Testis (tissue), 5 donors: ENCODE measurements at places on chromosomes 3 and 15.

DNA sequence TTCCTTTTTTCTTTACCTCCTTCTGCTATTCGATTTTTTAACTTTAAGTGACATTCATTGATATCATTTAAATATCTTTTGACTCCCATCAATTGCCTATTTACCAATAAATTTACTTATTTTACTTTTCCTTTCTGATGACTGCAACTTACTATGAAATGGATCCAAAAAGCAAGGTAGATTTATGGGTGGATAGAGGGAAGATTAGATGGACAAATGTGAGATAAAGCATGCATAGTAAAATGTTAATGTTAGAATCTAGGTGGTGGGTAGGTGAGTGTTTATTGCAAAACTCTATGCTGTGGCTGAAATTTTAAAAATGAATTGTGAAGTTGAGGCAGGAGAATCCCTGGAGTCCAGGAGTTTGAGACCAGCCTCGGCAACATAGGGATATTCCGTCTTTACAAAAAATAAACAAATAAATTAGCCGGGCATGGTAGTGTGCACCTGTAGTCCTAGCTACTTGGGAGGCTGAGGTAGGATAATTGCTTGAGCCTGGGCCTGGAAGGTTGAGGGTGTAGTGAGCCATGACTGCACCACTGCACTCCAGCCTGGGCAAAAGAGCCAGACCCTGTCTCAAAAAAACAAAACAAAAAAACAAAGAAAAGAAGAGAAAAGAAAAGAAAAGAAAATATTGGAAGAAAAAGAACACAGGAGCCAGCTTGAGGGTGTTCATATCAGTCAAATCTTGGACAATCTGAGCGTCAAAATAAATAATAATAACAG, 6.1 kb upstream of the PDCD6IP start:
- no peak for DNase-seq

DNA sequence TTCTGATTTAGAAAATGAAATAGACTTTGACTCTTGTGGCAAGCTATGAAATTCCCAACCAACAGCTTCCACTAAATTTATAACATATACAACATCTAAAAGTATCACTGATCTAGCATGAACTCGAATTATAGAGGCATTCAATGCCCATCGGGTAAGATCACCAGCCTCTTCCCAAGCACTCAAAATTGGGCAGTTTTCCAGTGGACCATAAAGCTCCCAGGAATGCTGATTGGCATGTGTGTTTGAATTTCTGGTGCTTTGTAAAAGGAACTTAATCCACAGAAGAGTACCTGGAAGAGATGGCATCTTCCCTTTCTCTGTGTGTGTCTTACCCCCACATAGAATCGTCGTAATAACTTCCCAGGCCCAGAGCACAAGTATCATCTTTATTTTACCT, 10.0 kb downstream of the LRTM1 start:
- DNase-seq: no peak

- no peak for DNase-seq
These were observed 176.0 kb downstream of the CDIN1 start for GRCh38 chr15:36755341-36756000.

DNA sequence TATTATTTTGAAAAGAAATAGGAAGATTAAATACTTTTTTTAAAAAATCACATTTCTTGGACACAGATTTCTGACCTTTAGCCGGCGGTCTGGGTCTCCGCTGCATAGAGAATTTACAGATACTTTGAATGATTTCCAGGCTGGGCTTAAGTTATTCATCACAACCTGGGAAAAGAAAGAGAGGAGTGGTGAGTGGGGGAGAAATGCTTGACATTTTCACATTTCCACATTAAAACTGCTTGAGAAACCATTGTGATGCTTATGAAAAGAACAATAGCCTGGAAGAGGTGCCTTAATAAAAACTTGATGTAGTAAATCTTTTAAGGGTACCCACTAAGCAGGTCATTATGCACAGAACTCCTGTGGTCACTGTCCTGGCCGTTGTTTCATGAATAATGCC, 166.8 kb upstream of the MRPL3 start:
- no peak for DNase-seq

DNA sequence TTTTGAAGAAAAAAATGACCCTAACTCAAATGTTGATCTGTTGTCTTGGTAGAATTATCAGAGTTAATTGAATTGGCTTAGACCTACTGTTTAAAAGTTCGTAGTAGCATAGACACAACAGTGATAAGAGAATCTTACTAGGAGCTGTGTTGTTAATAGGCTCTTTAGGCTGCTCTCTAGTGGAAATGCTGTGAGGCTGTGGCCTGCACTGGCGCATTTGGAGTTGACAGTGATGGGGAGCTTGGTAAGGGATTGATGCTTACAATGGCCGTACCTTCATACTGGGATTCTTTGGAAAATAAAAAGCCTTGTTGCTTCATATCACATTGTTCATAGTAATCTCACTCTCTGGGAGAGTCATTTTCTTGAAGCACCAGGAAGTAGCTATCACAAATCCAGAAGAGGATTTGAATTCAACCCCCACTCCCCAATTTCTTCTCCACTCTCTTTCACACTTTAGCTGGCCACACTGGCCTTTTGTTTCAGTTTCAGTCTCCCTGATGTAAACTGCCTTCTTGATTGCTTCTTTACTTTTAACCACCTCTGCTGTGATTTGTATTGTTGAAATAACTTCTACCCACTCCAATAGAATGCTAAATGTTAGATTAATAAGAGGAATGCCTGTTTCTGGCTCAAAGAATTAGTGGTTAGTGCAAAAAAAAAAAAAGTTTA, 56.6 kb downstream of the CEP63 start:
- no peak for DNase-seq

- no peak for DNase-seq
These were observed 164.6 kb upstream of the HES1 start for GRCh38 chr3:193971261-193971751.
